ENCODE measurements at places on chromosomes 13 and 19.

GRCh38 chr13:43769529-43769928 lies 17.2 kb downstream of the ENOX1 start:
- DNase-seq = no peak

- DNase-seq = no peak
These were observed 49.7 kb downstream of the COLGALT1 start for GRCh38 chr19:17605117-17605516.

GRCh38 chr19:16168465-16169081 lies 4.8 kb downstream of the CIB3 start:
- DNase-seq = no peak

DNA sequence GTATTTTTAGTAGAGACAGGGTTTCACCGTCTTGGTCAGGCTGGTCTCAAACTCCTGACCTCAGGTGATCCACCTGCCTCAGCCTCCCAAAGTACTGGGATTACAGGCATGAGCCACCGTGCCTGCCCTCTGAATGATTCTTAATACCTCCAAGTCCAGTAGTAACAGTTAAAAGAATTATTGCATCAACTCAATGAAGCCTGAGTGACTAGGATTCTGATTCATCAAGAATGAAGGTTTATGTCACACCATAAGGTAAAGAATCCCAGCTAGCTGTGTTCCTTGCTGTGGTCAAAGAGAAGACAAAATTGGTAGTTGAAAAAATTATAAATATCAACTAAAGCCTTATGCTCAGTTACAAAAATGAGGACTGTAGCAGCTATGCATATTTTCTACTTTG lies 81.2 kb upstream of the ABCC4 start:
- no peak for DNase-seq

- peak; percentile 81 for DNase-seq
These were observed 513 bp downstream of the CIRBP start for GRCh38 chr19:1269478-1270212.

- no peak for DNase-seq
These were observed 2.1 kb upstream of the RAVER1 start for GRCh38 chr19:10335352-10335985.

Measured in HL-60 (cell line).